Thoracic aorta endothelial cell (primary cell): ENCODE measurements at places on chromosomes 6 and 20. TPM values are rescaled to one million over a fixed set of nuclear protein-coding genes. Genes with fewer than 3 reads are reported as not detected.

The RCAN2 gene
- total RNA-seq = 0.13 and 0.29 TPM in 2 replicates

The FOXS1 gene
- not detected in 2 replicates for total RNA-seq

The CLPSL2 gene
- not detected in 2 replicates for total RNA-seq

The HLA-DRA gene
- total RNA-seq = not detected in 2 replicates

The THBD gene
- total RNA-seq = 38.6 and 122 TPM in 2 replicates

The CCN6 gene
- not detected in 2 replicates for total RNA-seq

The HLA-DQB2 gene
- total RNA-seq = 0.07 TPM in 1 of 2 replicates, not detected in the other

The COL19A1 gene
- not detected in 2 replicates for total RNA-seq

The IPCEF1 gene
- total RNA-seq = 0.29 TPM in 1 of 2 replicates, not detected in the other

The MRPS26 gene
- total RNA-seq = 33.6 and 34.7 TPM in 2 replicates

The DEFB132 gene
- not detected in 2 replicates for total RNA-seq

The CCM2L gene
- 5.5 and 10.0 TPM in 2 replicates for total RNA-seq

The PRIM2 gene
- total RNA-seq = 41.5 and 46.2 TPM in 2 replicates

The GGTLC1 gene
- not detected in 2 replicates for total RNA-seq

The EFCAB8 gene
- total RNA-seq = 0.43 TPM in 1 of 2 replicates, not detected in the other

The SNAI1 gene
- total RNA-seq = 3.5 and 3.7 TPM in 2 replicates

The CNR1 gene
- total RNA-seq = under 0.01 and 0.07 TPM in 2 replicates
